Activated T-helper 1 cell treated with Interleukin-2 at 50 U/mL for 16 hours (primary cell): ENCODE measurements at places on chromosomes 11 and 22.

DNA sequence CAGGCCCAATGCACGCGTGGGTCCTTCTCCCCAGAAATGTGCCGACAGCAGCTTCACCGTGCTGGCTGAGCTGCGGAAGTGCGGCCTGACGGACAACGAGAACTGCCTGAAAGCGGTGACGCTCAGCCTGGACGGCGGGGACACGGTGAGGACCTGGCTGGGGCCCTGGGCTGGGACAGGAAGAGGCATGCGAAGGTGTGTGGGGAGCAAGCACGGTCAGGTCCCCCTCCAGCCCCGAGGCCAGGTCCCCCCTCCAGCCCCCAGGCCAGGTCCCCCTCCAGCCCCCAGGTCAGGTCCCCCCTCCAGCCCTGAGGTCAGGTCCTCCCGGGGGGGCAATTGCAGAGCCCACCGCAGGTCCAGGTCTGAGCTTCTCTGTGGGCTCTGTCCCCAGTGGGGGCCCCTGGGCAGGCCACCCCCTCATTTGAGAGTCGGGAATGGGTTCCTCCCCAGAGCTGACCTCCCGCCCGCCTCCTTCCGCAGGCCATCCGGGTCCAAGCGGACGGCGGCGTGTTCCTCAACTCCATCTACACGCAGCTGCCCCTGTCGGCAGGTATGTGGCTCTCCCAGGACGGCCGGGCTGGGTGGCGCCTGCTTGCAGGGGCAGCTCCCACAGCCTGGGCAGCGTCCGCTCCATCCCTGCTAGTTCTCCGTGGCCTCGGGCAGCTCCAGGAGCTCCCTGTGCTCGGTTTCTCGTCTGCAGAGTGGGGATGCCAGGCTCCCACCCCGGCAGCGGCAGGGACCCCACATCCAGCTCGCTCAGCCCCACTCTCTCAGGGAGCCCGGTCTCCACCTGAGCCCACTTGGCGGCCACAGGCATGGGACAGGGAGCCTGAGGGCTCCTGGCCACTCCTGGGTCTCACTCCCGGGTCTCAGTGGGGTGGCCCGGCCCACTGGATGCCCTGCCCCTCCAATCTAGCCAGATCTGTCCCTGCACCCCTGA lies 7.9 kb downstream of the MUC5B start:
- DNase-seq = no peak

- DNase-seq = no peak
These were observed 33.3 kb downstream of the MICAL2 start for GRCh38 chr11:12143461-12144258.

DNA sequence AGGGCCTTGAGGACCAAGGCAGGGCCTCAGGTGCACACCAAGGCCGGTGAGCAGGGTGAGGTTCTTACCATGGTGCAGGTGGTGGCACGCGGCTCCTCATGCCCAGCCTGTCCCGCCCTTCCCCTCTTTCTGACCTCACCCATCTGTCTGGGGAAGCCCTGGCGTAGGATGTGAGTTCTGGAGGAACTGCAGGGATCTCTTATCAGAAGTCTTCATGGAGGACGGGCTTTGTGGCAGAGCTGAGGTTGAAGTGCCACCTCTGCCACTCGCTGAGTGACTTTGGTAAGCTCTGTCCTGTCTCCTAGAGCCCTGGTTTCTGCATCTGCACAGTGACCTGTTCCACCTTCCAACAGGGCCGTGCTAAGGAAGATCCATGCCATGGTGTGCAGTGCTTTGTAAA lies 49.1 kb downstream of the LRRC32 start:
- no peak for DNase-seq

DNA sequence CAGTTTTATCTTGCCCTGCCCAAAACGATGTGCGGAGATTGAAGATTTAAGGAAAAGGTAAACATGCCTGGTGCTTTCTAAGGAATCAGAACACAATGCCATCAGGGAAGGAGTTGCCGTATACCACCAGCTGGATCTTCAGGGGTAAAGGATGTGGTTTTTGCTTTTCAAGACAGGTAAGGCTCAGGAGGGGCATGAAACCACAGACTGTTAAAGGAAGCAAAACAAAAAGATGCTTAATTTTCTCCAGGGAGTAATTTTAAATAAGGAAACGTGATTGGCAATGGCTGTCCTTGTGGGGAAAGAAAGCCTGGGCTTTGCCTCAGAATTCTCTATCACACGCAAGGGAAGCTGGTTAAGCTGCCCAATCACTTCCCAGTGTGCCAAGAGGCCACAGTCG lies 655.6 kb downstream of the OPCML start:
- DNase-seq = no peak

GRCh38 chr11:89159974-89160373 lies 17.7 kb upstream of the TYR start:
- DNase-seq = no peak

DNA sequence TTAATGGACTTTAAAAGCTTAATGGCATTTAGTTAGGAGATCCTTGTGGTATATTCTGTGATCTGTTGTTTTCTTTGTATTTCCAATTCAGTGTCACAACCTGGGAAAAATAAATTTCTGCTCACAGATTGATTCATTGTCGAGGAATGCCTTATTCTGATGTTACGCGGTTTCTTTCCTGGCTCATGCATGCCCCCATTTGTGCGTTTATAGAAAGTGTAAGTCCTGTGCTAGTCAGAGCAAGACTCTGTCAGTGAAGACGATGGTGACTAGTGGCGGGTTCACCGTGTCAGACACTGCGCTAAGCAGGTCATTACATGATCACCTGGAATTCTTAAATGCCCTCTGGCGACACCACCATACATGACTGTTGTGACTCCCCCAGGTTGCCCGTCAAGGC lies 169.4 kb downstream of the TBC1D22A start:
- no peak for DNase-seq

DNA sequence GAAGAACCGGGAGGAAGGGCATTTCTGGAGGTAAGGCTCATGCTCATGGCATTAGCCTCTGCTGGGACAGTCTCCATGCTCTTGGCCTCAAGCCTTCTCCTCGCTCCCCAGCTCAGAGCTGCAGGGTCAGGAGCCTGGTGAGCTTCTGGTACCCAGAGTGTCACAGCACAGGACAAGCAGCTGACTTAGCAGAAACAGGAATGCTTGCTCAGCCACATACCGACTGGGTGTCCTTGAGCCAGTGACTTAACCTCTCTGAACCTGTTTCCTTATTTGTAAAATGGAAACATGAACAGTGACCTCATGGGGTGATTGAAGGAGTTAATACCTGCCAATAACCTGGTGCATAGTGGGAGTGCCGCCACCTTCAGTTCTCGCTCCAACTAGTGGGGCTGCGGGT lies 68.1 kb upstream of the RASD2 start:
- DNase-seq = no peak

DNA sequence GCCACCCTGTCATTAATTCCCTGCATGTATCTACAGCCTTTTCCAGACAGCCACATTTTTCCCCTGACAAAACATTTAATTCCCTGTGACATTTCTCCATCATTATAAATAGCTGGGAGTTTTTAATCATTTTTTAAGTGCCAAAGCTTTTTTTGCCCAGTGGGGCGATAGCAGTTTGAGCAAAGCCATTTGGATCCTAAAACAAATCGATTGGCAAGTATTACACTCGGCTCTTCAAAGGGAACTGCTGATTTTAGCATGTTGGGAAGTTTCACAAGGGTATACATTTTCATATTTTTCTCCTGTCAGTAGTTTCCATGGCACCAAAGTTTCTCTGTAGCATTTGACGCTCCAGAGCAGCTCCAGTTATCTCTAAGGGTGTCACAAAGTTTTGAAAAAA lies 210.8 kb downstream of the HIPK3 start:
- DNase-seq = no peak
